ENCODE measurements at places on chromosomes 3 and 15. TPM values are rescaled to one million over a fixed set of nuclear protein-coding genes. Genes with fewer than 3 reads are reported as not detected.

DNA sequence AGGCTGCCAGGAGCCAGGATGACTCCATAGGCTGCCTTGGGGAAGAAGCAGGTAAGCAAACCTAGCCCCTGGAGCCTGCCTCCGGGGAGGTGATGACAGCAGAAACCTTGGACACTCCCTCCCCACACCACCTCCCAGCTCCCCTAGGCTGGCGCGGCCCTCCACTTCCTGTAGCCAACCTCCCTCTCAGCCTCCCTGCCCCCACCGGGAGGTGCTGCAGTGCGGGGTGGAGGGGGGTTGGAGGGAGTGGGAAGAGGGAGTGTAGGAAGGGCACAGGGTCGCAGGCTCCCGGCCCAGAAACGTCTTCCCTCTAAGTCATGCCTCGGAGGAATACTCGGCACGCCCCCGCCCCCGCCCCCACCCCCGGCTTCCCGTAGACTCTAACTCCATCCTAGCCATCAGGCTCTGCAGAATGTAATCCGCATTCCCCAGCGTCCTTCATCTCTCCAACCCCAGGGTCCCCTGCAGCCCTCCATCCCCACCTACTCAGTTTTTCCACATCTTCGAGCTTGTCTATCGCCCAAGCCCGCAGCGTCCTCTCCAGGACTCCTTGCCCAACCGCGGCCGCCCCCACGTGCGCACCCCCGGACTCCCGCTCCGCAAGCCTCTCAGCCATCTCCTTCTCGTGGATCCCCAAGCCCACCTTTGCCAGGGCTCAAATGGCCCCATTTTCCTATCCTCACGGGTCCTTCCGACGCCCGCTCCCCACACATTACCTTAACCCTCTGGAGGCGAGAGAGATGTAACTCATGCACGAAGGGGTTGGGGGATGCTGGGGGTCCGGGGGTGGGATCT lies 528 bp downstream of the LPCAT4 start:
- peak; percentile 79 for DNase-seq

DNA sequence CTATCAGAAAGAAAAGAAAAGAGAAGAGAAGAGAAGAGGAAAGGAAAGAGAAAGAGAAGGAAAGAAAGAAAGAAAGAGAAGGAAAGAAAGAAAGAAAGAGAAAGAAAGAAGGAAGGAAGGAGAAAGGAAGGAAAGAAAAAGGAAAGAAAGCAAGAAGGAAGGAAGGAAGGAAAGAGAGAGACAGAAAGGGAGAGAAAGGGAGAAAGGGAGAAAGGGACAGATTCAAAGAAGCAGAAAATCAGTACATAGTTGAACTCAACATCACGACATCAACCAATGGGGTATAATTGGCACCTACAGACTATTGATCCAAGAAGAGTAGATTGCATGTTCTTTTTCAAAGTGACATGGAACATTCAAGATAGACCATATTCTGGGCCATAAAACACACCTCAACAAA lies 45.2 kb downstream of the HOMER2 start:
- DNase-seq: no peak

DNA sequence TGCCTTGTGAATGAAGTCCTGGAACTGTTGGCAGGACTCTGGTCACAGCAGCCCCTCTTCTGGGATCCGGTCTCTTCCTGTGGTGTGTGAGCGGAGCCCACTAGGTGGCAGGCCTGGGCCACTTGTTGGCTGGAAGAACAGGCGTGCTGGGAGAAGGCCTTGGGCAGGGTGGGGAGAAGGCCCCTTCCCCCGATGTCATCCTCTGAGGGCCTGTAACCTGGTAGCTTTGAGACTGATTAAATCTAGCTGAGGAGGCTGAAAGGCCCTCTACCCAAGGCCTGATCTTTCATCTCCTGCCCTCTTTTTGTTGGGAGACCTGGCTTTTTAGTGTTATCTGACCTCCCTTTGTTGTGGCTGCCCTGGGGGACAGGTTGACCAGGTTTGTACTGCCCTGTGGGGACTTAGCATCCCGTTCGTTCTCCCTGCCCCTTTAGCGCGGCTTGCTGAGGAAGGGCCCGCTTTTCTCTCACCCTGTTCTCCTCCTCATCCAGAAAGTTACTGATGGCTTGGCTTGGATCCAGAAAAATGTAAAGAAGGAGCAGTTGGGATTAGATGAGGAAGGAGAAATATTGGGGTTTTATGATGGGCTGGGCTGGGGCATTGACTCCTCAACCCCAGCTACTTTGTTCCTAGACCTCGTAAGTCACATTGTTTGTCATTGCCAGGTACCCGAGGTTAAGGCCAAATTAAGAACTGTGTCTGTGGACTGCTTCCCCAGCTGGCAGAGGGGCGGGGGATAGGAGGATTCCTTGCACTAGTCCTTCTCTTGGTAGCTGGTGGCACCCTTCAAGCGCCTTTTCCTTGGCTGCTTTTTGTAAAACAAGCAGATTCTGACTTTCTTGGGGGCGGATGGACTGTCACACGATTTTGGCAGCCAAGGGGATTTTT lies 48.5 kb downstream of the CHCHD6 start:
- peak; percentile 88 for DNase-seq

The ACSBG1 gene
- total RNA-seq: not detected

GRCh38 chr3:149214702-149215101 lies 6.9 kb downstream of the CP start:
- DNase-seq: no peak

GRCh38 chr3:139304383-139304782 lies 39.4 kb upstream of the MRPS22 start:
- DNase-seq: no peak

The CGGBP1 gene
- 57.1 TPM for total RNA-seq

DNA sequence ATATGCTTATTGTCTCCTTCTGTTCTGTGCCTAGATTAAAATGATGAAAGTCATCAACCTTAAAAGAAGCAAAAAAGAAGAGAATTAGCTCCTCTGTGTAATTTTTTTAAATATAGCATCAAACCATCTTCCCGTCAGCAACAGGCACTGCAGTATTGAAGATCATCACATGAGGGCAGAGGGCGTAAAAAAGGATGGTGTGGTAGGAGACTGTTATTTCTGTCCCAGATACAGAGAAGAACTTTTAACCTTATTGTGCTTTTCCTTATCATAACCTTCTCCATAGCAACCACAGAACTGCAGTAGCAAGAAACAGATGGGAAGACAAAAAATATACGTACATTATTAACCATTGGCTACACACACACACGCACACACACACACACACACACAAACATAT lies 88.8 kb downstream of the IGSF11 start:
- DNase-seq: no peak

The SAMMSON gene
- total RNA-seq: not detected

GRCh38 chr15:79432345-79433275 lies 474 bp downstream of the MINAR1 start:
- DNase-seq: peak; percentile 65

The GPR149 gene
- 0.25 TPM for total RNA-seq

- no peak for DNase-seq
These were observed 35.6 kb upstream of the IQSEC1 start for GRCh38 chr3:13108861-13109260.

DNA sequence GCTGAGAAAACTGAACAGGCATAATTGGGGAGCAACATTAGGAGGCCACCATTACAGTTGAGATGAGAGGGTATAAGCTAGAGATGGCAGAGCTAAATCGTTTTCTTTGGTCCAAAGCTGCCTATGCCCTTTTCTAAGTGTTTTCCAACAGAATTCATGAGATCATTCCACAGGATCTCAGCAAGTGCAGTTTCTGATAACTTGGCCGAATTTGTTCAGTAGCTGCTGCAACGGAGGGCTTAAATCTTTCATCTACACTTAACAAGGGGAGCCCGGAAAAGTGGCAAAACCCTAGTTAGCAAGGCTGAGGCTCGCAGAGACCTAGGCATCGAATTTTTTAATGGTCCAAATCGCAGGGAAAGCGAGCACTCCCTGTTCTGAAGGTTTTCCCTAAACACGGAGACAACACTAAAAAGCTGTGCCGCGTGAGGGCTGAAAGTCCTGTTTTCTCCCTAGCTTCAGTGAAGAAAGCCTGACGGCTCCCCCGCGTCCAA lies 531 bp upstream of the BLOC1S6 start:
- no peak for DNase-seq

The FEM1B gene
- total RNA-seq: 69.6 TPM

The CRYBG3 gene
- total RNA-seq: 89.5 TPM

The ATOSA gene
- total RNA-seq: 37.8 TPM

DNA sequence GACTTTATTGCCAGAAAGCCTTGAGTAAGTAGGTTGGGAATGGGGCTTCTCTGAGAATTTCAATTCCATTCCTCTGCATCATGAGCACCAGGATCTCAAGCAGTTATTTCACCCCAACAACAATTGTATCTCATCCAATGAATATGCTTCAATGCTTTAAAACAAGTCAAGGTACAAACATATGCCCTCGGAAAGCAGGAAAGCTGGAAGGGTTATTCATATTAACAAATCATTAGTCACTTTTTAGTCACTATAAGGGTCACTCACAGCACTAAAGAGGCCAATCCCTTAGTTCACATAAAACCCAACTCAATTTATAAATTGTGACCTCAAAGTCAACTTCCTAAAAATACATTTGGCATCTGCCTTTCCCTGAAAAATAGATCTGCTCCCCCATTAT lies 16.2 kb downstream of the MB21D2 start:
- no peak for DNase-seq

GRCh38 chr15:74024687-74025086 lies 30.2 kb downstream of the PML start:
- no peak for DNase-seq

- DNase-seq: no peak
These were observed 42.6 kb upstream of the MRPS22 start for GRCh38 chr3:139301183-139301582.

GRCh38 chr15:41774882-41775417 lies 666 bp downstream of the MAPKBP1 start:
- no peak for DNase-seq

- DNase-seq: peak; percentile 29
These were observed 1.3 kb downstream of the ADAMTS9 start for GRCh38 chr3:64686446-64686908.

- no peak for DNase-seq
These were observed 867 bp upstream of the DCAF1 start for GRCh38 chr3:51500632-51501131.

DNA sequence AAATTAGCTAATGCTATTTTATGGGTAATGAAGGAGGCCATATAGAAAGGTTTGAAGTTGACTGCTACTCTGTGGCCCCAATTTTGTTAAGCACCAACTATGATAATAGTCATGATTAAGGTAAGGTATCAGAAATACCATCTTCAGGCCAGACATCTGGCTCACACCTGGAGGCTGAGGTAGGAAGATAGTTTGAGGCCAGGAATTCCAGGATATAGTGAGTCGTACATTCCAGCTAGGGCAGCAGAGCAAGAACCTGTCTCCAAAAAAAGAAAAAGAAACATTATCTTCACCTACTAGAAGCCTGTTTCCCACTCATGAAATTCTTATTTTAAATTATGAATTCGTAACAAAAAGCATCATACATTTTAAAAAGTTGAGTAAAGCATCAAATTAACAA lies 64.4 kb downstream of the LRRC28 start:
- DNase-seq: no peak

GRCh38 chr15:64285871-64286270 lies 70.1 kb downstream of the CSNK1G1 start:
- DNase-seq: no peak

- DNase-seq: no peak
These were observed 38.7 kb downstream of the ROBO1 start for GRCh38 chr3:79729096-79729495.

DNA sequence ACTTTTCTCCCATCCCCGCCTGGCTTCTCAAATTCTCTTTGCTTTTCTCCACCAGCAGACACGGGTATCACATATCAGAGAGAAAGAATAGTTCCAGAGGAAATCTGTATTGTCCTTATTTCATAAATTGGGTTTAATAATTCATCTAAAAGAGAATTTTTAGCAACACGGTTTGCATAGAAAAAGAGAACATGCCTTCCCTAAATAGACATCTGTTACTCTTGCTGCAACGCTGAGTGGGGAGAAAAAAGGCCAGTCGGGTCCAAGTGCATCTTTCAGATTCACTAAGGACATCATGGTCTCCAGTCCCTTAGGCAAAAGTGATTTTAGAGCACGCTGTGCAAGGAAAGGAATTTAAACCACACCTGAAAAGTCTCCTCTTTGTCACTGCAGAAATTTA lies 201.3 kb downstream of the ABHD5 start:
- no peak for DNase-seq

GRCh38 chr3:74489050-74489792 lies 125.2 kb downstream of the CNTN3 start:
- no peak for DNase-seq

DNA sequence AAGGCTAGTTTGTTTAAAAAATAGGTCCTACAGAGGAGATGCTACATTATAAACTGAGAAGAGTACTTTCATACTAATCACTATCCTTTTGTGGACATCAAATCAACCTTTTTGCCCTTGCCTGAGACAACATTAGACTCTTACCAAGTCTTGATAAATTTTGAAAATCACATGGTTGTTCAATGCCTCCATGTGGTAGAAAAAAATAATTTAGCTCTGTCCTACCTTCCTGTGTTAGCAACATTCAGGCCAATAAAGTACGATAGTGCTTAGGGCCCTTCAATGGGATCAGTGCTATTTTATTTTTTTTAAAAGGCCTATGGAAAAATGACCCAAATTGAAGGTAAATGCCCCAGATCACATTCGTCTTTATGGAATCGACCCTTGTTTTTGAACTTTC lies 5.0 kb upstream of the UBE2E1 start:
- DNase-seq: no peak
